ENCODE measurements at places on chromosomes 2 and 18.

GRCh38 chr2:231521-232185, 32.2 kb downstream of the SH3YL1 start:
- DNase-seq, result no peak

DNA sequence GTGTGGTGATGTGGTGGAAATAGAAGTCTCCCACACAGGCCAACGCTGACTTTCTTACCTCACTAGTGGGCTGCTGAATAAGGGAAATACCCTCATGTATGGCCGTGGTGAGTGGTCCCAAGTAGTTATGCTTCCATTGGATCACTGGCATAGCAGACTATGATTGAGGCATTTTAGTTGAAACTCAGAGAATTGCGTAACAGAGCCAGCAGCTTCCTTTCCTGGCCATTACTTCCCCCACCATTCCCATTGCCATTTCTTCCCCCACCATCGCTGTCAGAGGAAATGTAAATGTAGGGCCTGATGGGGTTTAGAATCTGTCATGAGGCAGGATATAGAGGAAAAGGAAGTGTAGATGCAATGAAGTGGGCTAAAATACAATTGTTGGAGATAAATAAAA, 209.5 kb downstream of the KCNH7 start:
- no peak for DNase-seq

DNA sequence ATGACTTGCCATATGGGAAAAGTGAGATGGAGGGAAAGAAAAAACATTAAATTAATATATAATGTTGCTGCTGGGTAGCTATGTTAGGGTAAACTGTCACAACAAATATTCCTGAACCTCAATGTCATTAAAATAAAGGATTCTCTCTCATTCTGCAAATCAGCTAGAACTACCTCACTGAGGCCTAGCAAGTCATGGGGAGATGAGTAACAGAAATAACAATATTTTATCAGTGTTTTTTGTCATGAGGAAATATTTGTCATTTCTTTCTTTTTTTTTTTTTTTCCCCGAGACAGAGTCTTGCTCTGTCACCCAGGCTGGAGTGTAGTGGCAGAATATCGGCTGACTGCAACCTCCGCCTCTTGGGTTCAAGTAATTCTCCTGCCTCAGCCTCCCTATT, 1282.3 kb upstream of the NRXN1 start:
- DNase-seq, result no peak

DNA sequence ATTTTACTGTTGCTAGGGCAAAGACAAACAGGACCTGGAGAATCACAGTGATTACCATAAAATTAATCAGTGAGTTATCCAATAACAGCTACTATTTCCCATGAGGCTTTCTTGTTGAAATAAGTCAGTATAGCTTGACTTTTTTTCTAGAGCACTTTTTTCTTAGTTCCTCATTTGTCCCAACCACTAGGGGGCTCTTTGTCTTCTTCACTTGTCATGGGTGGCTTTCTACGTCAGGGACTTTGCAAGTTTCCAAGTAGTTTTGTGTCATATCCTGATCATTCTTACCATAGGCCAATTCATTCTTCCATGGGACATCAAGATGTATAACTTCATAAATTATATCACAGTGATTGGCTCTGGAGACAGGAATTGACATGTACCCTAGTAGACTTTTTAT, 1019.6 kb upstream of the PIK3C3 start:
- no peak for DNase-seq

- no peak for DNase-seq
Measured at GRCh38 chr18:41146301-41146700, 808.7 kb upstream of the PIK3C3 start.

DNA sequence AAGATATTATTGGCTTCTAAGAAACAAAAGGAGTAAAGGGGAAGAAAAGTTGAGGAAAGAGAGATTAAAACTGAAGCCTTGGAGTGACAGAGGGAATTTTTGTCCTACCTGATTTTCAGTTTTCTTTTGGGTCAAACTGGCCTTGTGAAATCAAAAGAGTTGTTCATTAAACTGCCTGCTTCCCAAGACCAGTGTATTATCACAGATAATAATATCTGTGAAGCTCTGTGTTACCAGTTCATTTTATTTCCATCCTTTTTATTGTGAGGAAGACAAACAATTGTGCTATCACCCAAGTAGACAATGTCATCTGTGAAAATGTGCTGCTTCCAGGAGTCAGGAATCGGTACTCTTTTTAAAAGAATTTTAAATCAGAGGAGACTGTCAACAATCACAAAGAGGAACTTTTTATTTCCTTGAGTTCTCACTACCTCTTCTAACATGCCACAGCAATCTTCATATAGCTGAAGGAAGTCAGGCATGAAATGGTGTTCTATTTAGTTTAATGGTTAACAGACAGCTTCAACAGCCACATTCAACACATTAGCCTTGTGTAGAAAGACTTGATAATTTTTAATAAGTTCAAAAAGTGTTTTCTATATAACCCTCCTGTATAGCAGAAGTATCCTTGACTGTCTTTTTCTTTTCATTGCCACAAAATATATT, 554.8 kb downstream of the PIK3C3 start:
- no peak for DNase-seq

DNA sequence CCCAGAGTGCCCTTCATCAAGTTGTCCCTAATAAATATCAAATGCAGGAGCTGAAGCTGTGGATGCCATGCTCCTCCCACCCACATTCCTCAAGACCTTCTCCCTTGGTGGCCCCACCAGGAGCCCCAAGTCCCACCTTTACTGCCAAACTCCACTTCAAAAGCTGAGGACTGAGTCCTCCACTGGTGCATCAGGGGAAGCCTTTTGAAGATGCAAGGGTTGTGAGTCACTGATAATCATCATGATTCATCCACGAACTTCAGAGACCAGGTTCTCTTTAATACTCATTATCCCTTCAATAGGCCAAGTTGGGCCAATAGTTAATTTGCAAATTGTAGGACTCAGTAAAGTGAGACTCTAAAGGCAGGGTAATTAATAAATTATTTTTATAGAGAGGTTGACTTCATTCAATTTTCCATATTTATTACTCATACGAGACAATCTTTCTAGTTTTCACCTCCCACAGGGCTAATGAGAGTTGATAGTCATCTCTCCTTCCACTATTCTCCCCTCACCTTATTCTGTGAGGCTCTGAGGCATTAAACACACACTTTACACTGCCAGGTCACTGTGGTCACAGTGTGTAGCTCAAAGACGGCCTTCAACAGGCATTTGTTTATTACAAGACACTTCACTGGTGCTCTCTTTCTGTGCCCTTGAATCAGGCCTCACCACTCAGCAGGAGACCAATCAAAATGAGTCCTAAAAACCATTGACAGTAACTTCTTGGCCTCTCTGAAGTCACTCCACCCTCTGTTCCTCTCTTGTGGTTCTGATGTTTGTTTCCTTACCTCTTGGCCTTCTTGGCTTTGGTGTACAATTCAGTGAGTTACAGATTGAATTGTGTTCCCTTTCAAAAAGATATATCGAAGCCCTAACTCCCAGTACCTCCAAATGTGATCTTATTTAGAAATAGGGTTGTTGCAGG, 99.9 kb downstream of the TRIB2 start:
- DNase-seq, result no peak

DNA sequence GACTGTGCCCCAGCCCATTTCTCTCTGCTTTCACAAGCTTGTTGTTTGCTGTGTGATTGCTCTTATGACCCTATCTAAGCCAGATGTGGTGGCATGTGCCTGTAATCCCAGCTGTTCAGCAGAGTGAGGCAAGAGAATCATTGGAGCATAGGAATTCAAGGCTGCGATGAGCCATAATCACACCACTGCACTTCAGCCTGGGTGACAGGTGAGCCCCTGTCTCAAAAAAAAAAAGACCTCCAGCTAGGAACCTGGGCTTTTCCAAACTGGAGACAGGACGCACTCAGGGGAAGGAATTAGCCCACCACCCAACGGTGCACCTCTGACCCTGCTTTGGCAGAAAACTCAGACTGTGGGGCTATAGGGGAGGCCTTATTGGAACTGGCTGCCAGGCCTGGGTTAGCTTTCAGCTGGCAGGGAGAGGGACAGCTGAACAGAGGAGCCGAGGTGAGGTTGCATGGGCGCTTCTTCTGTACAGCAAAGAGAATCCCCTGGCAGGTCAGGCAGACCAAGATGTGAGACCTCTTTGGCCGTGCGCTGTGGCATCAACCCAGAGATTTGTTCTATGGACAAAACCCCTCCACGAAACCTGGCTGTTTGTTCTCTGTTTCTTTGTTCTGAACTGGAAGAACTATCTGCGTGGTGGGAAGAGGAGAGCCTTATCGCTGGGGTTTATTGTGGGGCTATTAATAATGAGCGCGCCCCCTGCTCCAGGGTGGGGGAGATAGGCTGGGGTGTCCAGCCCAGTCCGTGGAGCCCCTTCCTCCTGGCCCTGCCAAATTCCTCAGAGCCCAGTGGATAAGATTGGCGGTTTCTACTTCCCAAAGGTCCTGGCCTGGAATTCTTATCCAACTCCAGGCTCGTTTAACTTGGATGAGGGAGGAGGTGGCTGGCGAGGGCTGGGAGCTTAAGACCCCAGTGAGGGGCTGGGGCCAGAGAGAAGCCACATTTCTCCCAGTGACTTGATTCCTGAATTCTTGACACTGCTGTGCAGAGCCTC, 38.8 kb upstream of the SMAD7 start:
- DNase-seq, result no peak

- no peak for DNase-seq
Measured at GRCh38 chr2:44120428-44120827, 48.2 kb upstream of the PPM1B start.

DNA sequence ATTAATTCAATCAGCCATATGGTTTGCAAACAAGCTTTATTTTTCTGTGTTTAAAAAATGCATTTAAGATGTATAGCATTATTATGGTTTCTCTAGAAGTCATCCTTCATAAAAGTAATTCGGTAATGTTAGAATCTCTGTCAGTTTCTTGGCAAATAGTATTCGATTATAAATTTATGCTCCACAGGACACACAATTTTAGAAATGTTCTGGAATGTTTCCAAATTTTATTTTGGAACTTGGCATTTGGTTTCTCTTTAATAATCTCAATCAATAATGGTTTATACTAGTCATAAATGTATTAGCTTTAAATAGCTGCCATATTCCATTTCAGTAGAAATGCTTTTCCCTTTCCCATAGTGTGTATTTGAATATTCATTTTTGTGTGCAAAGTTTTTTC, 156.4 kb downstream of the PLCL1 start:
- no peak for DNase-seq

- no peak for DNase-seq
Measured at GRCh38 chr2:169386722-169387121, 24.4 kb upstream of the LRP2 start.

- DNase-seq, result no peak
Measured at GRCh38 chr2:69175790-69176715, 163.1 kb downstream of the ANTXR1 start.

DNA sequence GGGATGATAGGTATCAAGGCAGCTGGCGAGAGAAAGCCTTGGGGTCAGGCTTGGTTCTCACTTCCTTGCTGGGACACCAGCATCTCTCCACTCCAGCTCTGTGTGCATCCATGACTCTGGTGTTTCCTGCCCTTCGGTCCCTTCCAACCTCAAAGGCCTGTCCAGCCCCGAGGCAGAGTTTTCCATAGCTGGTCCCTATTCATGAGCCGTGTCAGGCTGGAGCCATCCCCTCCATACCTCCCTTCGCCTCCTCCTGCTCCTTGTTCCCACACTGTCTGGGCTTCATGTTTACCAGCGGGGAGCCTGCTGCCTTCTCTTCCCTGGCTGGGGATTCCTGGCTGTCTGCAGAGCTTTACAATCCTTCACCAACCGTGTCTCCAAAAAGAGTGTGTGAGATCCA, 51.2 kb downstream of the DYSF start:
- no peak for DNase-seq

DNA sequence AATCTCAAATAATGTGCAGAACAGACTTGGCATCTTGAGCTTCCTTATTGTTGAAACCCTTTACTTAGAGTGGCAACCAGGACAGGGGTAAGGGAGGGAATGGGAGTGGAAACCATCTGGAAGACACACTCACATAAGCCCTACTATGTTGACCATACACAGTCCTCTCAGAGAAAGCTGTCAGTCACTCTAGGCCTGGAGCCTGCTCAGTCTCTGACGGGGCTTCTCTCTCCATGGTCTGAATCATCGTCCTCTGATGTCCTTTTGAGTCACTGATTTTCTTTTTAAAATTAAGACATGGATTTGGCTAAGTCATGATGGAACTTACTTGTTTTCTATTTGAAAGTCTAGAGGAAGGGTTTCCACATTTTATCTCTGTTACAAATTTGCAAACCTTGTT, 74.0 kb downstream of the MYO1B start:
- no peak for DNase-seq

GRCh38 chr2:60596411-60596810, 43.0 kb upstream of the BCL11A start:
- no peak for DNase-seq

DNA sequence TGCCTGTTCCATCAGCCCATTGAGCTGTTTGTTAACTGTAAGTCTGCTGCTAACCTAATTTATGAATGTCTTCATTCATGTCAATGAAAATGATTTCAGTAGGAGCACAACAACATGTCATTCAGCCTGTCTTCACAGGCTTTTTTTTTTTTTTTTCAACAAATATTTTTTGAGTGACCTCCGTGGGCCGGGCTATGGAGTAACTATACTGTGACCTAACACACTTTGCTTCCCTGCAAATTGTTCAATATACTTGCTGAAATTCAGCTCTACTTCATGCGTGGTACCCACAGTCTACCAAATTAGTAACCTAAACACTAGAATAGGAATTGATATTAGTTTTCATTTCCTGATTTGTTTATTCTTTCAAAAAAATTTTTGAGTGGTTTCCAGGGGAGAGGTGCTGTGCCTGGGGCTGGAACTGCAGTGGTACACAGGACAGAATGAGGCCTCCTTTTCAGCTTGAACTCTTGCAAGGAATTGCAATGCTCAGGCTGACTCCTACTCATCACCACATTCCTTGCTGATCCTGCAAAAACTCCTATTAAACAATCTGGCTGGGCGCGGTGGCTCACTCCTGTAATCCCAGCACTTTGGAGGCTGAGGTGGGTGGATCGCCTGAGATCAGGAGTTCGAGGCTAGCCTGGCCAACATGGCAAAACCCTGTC, 87.1 kb downstream of the CDH20 start:
- no peak for DNase-seq

DNA sequence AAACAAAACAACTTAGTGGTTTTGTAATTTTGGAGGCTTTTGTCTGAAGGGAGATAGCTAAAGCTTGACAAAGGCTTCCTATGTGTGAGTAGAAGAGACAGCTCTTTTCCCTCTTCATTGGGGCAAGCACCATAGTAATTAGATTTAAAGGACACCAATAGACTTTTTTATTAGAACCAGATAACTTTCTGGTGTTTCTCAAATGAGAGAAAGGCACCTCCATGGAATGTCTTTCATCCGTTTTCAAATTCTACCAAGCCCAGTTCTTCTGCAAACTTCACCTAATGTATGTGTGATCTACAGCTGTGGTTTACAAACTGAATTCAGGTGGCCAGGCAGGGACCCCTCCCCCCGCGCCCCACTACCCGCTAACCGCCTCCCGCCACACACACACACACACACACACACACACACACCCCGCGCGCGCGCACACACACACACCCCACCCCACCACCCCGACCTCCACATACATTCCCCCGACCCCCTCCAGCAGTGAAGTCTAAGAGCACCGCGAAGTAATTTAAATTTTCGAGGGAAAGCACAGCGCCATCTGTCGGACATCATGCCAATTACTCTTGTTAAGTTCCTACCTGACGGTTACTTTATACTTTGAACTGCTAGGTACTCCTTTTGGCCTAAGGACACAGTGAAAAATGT, 31.6 kb upstream of the PPP1R1C start:
- peak; percentile 80 for DNase-seq
